ENCODE measurements at places on chromosomes 2 and 18. TPM values are rescaled to one million over a fixed set of nuclear protein-coding genes. Genes with fewer than 3 reads are reported as not detected.

The SULT1C4 gene
- 28.3 TPM for total RNA-seq

DNA sequence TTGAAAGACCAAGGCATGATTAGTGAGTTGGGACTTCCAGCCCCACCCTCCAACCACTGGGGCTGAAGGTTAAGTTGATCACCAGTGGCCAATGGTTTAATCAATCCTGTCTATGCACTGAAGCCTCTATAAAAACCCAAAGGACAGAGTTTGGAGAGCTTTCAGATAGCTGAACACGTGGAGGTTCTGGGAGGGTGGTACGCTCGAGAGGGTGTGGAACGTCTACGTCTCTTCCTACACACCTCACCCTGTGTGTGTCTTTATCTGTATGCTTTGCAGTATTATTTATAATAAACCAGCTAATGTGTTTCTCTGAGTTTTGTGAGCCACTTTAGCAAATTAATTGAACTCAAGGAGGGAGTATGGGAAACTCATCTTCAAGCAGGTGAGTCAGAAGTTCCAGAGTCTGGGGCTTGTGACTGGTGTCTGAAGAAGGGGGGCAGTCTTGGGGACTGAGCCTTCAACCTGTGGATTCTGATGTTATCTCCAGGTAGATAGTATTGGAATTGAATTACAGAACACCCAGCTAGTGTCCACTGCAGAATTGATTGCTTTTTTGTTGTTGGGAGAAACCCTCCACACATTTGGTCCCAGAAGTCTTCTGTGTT is 20.3 kb downstream of the ACTR3 start:
- no peaks in the 10 kb centered on the region for H3K36me3 ChIP-seq
- peaks cover 2% of the 10 kb centered on the region for H3K4me1 ChIP-seq
- no peak overlapping the region for H3K27ac ChIP-seq

- H3K4me1 ChIP-seq: peaks cover 17% of the 10 kb centered on the region
- peak within 1 kb of the TSS; percentile 97 for H3K27ac ChIP-seq
- peak within 1 kb of the TSS; percentile 16 for H3K4me3 ChIP-seq
- H3K36me3 ChIP-seq: no peaks in the 10 kb centered on the region
- H3K27me3 ChIP-seq: no peaks in the 10 kb centered on the region
- peak; percentile 65 for DNase-seq
These were observed at the start of gene PDCD1 for GRCh38 chr2:241858206-241859016. TSS of gene PDCD1 (minus strand) at chr2:241858894. CDS start at chr2:241858838, 56 bp downstream.

DNA sequence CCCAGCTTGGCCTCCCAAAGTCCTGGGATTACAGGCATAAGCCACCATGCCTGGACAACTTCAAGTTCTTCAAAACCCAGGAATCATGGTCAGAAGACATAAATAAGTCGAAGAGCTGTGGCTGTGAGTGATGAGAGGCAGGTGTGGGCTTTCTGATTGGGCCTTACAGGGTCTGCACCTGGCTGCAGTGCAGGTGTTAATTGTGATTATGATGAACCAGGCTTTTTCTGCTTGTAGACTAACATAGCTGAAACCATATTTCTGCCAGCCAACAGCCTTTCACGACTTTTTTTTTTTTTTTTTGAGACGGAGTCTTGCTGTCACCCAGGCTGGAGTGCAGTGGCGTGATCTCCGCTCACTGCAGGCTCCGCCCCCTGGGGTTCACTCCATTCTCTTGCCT is 14.9 kb upstream of the DTNB start:
- H3K36me3 ChIP-seq: no peaks in the 10 kb centered on the region
- no peak overlapping the region for H3K4me3 ChIP-seq
- no peak overlapping the region for H3K27ac ChIP-seq
- H3K27me3 ChIP-seq: no peaks in the 10 kb centered on the region
- DNase-seq: no peak
- no peaks in the 10 kb centered on the region for H3K4me1 ChIP-seq

- no peak overlapping the region for H3K27ac ChIP-seq
- H3K27me3 ChIP-seq: no peaks in the 10 kb centered on the region
These were observed 52.8 kb upstream of the TGIF1 start for GRCh38 chr18:3397031-3397750.

- no peak overlapping the region for H3K27ac ChIP-seq
- H3K4me1 ChIP-seq: no peaks in the 10 kb centered on the region
- no peak for DNase-seq
- H3K4me3 ChIP-seq: no peak overlapping the region
- no peaks in the 10 kb centered on the region for H3K27me3 ChIP-seq
- no peaks in the 10 kb centered on the region for H3K36me3 ChIP-seq
These were observed 397.7 kb downstream of the NUP35 start for GRCh38 chr2:183521911-183522310.

GRCh38 chr2:235541838-235542549 is 48.2 kb downstream of the AGAP1 start:
- H3K27ac ChIP-seq: no peak overlapping the region
- no peak for DNase-seq
- no peaks in the 10 kb centered on the region for H3K27me3 ChIP-seq
- no peaks in the 10 kb centered on the region for H3K36me3 ChIP-seq
- H3K4me1 ChIP-seq: peaks cover 2% of the 10 kb centered on the region
- no peak overlapping the region for H3K4me3 ChIP-seq

The AMER3 gene
- total RNA-seq: not detected

- H3K27ac ChIP-seq: no peak overlapping the region
- H3K36me3 ChIP-seq: no peaks in the 10 kb centered on the region
- DNase-seq: no peak
- no peaks in the 10 kb centered on the region for H3K27me3 ChIP-seq
These were observed 178.2 kb downstream of the ANAPC1 start for GRCh38 chr2:111705711-111706336.

DNA sequence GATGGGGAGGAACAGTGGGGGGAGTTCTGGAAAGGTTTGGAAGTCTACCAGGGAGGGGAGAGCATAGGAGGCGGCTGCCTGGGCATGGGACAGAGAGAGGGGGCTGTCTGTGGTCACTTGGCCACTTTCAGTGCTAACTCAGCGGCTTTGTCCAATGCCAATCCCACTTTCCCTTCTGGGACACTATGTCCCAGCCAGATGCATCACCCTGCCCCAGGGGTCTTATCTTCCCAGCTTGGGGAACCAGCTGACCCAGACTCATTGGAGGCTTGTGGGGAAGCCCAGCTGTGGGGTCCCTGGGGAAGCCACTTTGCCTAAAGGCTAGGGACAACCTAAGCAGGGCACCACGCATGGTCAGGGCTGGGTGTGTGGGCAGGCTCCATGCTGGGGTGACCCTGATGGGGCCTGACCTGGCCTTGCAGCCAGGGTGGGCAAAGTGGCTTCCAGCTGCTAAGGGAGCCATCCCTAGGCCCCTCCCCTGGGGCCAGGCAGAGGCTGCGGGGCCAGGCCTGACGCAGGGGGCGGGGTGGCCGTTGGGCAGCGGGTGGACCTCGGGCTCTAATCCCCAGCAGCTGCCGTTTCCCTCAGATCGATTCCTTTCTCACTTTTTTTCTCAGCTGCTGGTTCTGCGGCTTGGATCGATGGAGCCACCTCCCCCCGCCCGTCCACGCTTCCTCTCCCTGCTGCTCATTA is 1.6 kb upstream of the ASIC4 start:
- DNase-seq: no peak
- no peaks in the 10 kb centered on the region for H3K36me3 ChIP-seq
- H3K27ac ChIP-seq: no peak overlapping the region
- H3K4me1 ChIP-seq: peaks cover 6% of the 10 kb centered on the region
- H3K4me3 ChIP-seq: no peak overlapping the region

Data from ovary (tissue), 10 donors.